ENCODE measurements at places on chromosomes 2 and 18. TPM values are rescaled to one million over a fixed set of nuclear protein-coding genes. Genes with fewer than 3 reads are reported as not detected.

GRCh38 chr2:88603146-88603545 lies 24.1 kb downstream of the EIF2AK3 start:
- H3K27me3 ChIP-seq: no peaks in the 10 kb centered on the region
- H3K36me3 ChIP-seq: no peaks in the 10 kb centered on the region
- H3K27ac ChIP-seq: peak overlapping the region; percentile 84
- H3K4me1 ChIP-seq: peaks cover 51% of the 10 kb centered on the region
- DNase-seq: peak; percentile 44
- peak overlapping the region; percentile 71 for H3K4me3 ChIP-seq

DNA sequence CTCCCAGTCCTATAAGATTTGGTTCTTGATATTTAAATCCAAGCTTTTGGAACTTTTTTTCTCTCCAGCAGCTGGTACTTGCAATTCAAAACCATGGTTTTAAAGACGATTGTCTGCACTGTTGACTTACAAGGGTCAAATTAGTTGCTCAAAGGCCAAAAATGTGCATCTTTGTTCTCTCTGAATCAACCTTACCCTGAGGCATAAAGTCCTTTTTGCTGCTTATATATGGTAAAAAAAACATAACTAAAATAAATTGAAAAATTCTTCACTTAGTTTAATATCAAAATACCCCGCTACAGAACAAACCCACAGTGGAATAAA lies 592.7 kb downstream of the XIRP2 start:
- no peaks in the 10 kb centered on the region for H3K4me1 ChIP-seq
- no peaks in the 10 kb centered on the region for H3K27me3 ChIP-seq
- H3K4me3 ChIP-seq: no peak overlapping the region

GRCh38 chr2:70658476-70658875 lies 104.8 kb upstream of the TGFA start:
- H3K27me3 ChIP-seq: peaks cover 54% of the 10 kb centered on the region
- H3K4me1 ChIP-seq: no peaks in the 10 kb centered on the region
- no peak overlapping the region for H3K4me3 ChIP-seq
- no peak overlapping the region for H3K27ac ChIP-seq

DNA sequence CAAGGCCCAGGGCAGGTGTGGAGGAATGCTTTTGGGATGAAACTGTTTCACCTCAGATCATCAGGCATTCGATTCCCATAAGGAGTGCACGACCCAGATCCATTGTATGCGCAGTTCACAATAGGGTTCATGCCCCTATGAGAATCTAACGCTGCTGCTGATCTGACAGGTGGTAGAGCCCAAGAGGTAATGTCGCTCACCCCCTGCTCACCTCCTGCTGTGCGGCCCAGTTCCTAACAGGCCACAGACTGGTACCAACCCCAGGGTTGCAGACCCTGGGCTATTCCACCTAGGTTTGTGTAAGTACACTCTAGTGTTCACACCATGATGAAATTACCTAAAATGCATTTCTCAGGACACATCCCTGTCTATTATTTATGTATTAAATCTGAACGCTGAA lies 72.5 kb downstream of the COPS8 start:
- no peaks in the 10 kb centered on the region for H3K27me3 ChIP-seq
- DNase-seq: no peak
- no peak overlapping the region for H3K27ac ChIP-seq
- no peaks in the 10 kb centered on the region for H3K36me3 ChIP-seq
- H3K4me3 ChIP-seq: no peak overlapping the region

DNA sequence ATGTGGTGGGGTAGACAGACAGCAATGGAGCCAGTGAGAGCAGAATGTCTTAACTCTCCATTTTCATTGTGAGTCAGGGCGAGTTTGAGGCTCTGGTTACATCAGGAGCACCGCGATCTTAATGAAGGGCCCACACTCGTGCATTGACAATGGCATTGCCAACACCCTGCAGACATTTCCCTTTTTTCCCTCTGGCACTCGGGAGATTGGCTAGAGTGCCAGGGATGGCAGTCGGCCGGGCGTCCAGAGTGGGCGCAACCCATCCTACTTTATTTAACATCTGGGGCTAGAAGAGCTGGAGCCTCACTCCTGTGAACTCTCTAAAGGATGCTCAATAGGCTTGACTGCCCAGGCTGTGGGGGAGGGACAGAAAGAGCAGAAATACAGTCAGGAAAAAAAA lies 9.7 kb downstream of the PROKR1 start:
- H3K4me3 ChIP-seq: no peak overlapping the region
- no peak for DNase-seq
- peaks cover 22% of the 10 kb centered on the region for H3K27me3 ChIP-seq
- no peak overlapping the region for H3K27ac ChIP-seq
- no peaks in the 10 kb centered on the region for H3K36me3 ChIP-seq

GRCh38 chr2:73830871-73831401 lies 2.2 kb downstream of the STAMBP start:
- H3K27me3 ChIP-seq: peaks cover 4% of the 10 kb centered on the region
- H3K27ac ChIP-seq: peak overlapping the region; percentile 79
- peaks cover 20% of the 10 kb centered on the region for H3K36me3 ChIP-seq
- DNase-seq: peak; percentile 91
- H3K4me3 ChIP-seq: peak overlapping the region; percentile 87

DNA sequence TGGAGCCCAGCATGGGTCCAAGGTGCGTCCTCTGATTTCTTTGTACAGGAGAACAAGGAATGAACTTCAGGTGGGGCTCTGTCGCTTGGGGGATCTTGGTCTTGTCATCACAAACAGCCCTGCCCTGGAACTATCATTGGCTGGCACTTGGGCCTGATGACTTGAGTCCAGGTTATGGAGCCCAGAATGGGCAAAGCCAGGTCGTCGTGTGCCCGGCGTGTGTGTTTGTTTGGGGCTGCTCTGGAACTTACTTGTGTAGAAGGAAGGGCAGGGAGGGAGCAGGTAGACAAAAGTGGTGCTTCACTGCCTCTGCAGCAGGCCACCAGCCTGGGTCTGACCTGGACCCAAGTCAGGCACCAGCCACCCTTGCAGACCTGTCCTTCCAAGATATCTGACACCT lies 306.3 kb upstream of the HS6ST1 start:
- peaks cover 19% of the 10 kb centered on the region for H3K4me1 ChIP-seq
- H3K27ac ChIP-seq: no peak overlapping the region
- peaks cover 20% of the 10 kb centered on the region for H3K27me3 ChIP-seq
- no peaks in the 10 kb centered on the region for H3K36me3 ChIP-seq
- no peak overlapping the region for H3K4me3 ChIP-seq

GRCh38 chr2:26619521-26619951 lies 21.6 kb downstream of the CIB4 start:
- H3K4me1 ChIP-seq: peaks cover 8% of the 10 kb centered on the region
- no peak for DNase-seq
- H3K27ac ChIP-seq: no peak overlapping the region
- H3K36me3 ChIP-seq: no peaks in the 10 kb centered on the region

- no peak overlapping the region for H3K4me3 ChIP-seq
- peak; percentile 53 for DNase-seq
- peaks cover 45% of the 10 kb centered on the region for H3K4me1 ChIP-seq
- H3K27me3 ChIP-seq: no peaks in the 10 kb centered on the region
Observed at GRCh38 chr2:178227187-178227586, 32.9 kb downstream of the OSBPL6 start.

DNA sequence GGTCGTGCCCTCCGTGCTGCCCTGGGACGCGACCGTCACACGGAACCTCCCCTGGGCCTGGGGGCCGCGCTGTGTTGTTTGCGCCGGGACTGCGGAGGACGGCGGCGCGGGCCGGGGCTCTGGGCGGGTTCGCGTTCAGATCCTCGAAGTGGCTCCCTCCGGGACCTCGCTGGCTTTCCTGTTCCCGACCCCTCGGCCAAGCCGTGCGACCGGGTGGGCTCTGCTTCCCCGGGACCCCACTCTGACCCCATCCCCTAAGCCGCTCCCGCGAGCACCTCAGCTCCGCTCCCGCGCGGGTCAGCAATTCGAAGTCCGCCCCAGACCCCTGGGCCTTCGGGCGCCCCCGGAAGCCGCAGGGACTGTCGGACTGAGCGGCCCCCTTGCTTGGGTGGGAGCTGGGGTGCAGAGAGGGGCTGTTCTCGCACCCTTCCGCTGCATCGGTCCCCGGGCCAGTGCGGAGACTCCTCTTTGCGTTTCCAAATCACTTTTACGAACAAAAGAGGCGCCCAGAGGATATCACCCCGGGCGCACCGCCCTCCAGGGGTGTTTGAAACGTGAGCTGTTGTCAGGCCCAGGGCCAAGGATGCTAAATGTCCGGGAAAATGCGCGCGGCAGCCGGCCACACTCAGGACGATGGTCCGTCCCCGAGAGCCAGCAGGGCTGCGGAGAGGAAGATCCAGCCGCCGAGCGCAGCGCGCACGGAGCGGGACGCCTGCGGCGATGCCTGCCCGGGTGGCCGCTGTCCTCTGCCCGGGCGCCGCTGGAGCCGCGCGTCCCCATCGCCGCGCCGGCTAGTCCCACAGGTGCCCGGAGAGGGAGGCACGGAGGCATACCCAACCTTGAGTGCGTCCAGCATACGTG lies 73.5 kb downstream of the ZCCHC2 start:
- H3K36me3 ChIP-seq: no peaks in the 10 kb centered on the region
- no peak overlapping the region for H3K27ac ChIP-seq
- no peak overlapping the region for H3K4me3 ChIP-seq
- no peaks in the 10 kb centered on the region for H3K4me1 ChIP-seq
- H3K27me3 ChIP-seq: peaks cover 34% of the 10 kb centered on the region

DNA sequence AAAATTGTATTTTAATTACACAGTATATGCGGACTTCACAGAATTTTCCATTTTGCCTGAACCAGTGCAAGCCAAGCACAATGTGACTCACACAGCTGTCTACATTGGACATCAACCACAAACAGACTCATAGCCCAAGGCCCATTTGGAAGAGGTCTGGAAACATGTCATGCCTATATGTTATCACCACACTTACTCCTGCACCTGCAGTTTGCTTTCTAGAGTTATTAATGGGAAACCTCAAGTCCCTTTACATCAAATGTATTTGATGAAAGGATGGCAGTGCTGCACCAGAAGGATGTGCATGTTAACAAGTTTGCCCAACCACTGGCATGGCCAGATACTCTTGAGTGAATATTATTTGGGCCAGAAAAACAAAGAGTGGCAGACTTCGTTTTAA lies 548.9 kb upstream of the CDH2 start:
- H3K4me3 ChIP-seq: no peak overlapping the region
- H3K27ac ChIP-seq: no peak overlapping the region
- H3K4me1 ChIP-seq: peaks cover 58% of the 10 kb centered on the region
- DNase-seq: peak; percentile 23
- no peaks in the 10 kb centered on the region for H3K27me3 ChIP-seq

The FAM237A gene
- not detected for total RNA-seq

The GKN2 gene
- not detected for total RNA-seq

The CTNNA2 gene
- not detected for total RNA-seq

The TMEM169 gene
- not detected for total RNA-seq

The ANKRD29 gene
- 0.50 TPM for total RNA-seq

The REG1B gene
- not detected for total RNA-seq

Data from HFFc6 (cell line).